AG10803 (cell line): ENCODE measurements at places on chromosomes 12 and 14.

DNA sequence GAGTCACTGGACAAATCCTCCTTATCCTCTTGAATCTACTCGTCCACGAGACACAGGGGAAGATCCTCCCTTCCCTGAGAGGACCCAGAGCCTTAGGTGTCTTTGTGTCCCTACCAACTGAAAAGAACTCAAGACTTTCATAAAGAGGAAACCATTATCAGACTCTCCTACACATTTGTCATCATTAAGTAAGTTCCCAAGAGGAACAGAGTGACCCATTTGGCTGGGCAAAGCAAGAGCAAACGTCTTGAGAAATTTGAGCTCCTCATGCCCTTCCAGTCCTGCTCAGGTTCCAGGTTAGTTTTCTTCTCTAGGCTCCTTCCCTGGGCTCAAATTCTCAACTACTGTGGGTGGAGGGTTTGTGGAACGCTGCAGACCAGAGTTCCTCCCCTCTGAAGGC is 5.7 kb downstream of the MLF2 start:
- no peak for DNase-seq

DNA sequence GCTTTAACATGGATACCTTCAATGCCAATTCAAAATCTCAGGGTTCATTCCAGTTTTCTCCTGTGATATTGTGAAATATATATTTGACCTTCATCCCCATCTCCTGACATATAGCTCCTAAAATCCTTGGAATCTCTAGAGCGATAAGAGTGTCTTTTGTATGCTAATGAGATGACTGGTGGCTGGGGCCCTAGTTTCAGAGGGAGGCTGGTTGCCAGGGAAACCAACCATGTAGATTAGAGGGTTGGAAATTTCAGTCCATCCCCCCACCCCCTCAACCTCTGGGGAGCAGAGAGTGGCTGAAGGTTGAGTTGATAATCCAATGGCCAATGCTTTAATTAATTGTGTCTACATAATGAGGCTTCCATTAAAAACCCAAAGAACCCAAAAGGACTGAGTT is 59.4 kb downstream of the SDR9C7 start:
- DNase-seq: no peak

GRCh38 chr14:71737760-71738159 is 194.5 kb upstream of the RGS6 start:
- no peak for DNase-seq

DNA sequence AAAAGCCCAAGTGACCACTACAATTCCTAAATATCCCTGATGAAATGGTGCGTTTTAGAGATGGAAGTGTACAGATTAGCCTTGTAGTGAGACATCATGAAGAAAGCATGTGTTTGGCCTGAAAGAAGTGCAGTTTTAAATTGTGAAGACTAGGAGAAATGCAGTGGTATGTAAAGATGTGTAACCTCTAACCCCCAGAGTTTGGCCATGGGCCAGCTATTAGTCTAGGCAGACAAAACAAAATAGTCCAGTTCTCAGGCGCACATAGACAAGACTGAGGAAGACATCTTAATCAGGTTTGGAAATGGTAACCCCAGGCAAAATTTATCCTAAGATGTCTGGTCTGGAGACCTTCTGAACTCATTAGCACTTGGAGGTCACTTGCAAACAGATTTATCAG is 23.4 kb downstream of the WBP11 start:
- no peak for DNase-seq

DNA sequence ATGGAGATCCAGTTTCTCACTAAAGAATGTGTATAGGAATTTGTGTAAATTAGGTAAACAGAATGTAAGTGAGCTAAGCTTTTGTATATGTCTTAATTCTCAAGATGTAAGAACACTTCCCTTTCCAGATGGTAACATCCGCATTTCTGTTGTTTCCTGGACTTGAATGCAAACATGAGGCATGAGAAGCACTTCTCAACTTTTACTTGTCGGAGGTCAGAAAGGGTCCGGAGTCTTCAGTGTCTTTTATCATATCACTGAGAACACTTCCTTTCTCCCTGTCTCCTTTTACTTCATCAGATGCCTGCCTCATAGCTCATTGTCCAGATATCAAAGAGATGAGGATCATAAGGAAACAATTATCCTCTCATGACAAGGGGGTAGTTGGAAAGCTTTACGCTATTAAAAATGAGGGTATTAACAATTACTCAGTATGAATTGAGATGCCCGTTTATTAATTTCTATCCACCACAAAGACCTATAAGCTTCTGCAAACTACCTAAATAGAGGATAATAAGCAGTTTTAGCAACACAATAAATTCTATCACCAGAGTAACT is 214.1 kb upstream of the FLRT2 start:
- DNase-seq: peak; percentile 16

DNA sequence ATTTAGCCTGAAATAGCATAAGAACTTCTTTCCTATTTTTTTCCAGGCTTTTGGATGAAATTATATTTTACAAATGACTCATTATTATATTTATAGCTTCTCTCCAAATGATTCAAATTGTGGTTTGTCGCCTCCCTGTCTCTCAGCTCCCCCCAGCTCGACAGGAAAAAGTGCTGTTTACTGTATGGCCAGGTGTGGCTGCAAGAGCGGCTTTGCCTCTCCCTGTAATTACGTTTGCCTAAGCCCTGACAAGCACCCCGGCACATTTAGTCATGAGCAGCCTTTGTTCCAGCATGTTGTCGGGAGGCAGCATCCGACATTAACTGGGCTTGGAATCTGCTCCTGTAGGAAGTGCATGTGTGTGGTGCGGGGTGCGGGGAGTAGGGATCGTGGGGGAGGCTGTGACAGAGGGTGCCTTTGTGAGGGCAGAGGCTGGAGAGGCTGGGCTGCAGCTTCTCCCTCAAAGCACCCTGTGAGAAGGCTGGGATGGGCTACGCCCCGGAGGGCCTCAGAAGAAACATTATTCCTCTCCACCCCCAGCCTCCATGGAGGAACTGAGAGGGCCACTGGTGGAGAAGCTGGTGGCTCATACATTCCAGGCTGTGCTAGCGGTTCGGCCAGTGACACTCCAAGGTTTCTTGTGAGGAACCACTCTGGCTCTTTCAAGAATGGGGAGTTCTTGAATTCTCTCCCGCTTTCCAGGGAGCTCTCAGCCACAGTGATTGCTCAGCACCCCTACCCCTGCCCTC is 42.1 kb upstream of the CTDSP2 start:
- peak; percentile 65 for DNase-seq

GRCh38 chr12:120101617-120102016 is 14.9 kb downstream of the RAB35 start:
- no peak for DNase-seq

DNA sequence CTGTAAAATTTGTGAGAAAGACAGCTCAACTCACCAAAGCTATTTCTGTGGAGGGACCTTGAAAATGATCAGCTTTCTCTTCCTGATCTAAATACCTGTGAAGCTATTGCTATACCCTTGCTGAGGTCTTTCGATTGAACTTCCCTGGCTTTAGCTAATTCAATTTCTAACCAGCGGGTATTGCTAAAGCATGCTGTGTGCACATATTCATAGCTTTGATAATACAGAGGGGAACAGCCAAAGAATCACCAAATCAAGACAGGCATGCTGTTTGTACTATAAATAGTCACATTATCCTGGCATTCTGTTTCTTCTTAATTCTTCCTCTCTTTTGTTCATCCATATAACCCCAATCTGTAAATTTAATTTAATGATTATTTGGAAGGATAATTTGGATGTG is 233.0 kb downstream of the LRFN5 start:
- no peak for DNase-seq

DNA sequence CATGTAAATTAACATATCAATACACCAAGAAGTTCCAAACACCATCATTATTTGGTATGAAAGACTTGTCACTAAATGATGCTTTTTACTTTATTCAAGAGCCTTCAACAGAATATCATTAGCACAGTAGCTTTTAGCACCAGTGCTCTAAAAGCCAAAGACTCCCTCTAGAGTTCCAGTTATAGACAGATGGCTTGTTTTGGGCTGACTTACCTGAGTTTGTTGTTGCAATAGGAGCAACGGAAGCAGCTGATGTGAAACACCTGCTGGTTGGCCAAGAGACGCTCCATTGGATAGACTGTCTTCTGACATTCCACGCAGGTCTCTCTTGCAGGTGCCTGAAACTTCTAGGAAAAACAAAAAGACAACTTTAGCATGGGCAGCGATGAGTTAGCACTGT is 14.5 kb upstream of the CERS5 start:
- DNase-seq: no peak

DNA sequence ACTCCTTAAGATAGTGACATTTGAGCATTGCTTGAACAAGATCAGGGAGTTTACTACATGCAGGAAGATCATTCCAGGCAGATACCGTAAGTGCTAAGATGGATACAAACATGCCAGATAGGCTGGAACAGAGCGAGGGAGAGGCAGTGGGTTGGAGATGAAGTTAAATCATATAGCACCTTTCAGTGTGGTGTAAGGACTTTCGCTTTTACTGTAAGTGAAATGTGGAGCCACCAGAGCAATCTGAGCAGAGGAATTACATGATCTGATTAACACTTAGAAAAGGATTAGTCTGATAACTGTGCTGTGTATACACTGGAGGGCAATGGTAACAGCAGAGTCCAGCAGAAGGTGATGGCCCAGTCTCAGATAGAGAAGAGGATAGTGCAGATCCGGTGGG is 163.0 kb upstream of the SSTR1 start:
- no peak for DNase-seq

GRCh38 chr14:103931422-103931821 is 3.2 kb downstream of the TDRD9 start:
- no peak for DNase-seq
